ENCODE measurements at places on chromosomes 12 and 14.
A peak's percentile ranks its signal among the peaks of the same experiment; 100 is the strongest.

GRCh38 chr12:1559676-1560091, 34.7 kb downstream of the FBXL14 start:
- no peak for DNase-seq

- DNase-seq, result no peak
These were observed 230.5 kb upstream of the KITLG start for GRCh38 chr12:88810806-88811205.

DNA sequence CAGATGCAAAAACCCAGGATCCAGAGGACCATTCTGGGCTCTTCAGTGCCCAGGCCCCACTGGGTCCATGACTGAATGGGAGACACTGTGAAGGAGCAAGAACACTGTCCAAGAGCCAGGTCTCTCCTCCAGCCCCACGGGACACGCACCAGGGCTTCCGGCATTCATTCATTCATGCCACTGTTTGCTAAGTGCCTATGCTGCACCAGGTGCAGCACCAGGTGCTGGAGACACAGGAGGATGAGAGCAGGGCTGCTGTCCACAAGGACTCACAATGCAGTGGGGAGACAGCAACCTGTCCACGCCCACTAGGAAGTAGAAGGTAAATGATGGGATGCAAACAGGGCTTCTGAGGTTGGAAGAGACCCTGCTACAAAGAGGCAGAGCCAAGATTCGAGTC, 20.4 kb downstream of the CLMN start:
- no peak for DNase-seq

- DNase-seq, result peak; percentile 14
These were observed 84.7 kb upstream of the SOX5 start for GRCh38 chr12:24034160-24034559.

DNA sequence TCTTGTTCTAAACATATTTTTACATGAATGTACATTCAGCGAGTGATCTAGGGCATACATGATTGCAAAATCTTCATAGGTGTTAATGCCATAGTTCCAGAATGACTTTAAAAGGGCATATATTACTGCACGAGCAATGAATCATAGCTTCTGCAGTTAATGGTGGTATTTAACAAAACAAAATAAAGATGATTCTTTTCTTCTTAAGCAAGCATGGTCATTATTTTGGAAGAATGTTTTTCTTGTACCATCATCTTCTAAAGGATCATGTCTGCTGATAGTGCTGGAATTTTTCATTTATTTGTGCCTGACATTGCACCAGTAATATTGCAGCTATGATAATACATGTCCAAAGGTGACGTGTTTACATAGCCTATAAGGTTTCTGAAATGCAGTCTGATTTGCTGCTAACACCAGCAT, 388.6 kb downstream of the CCDC91 start:
- DNase-seq, result no peak

- no peak for DNase-seq
These were observed 31.2 kb upstream of the OTOGL start for GRCh38 chr12:80068173-80068572.

All from nephron progenitor cell (in vitro differentiated cells).